Left renal cortex interstitium (tissue), 4 donors: ENCODE measurements at places on chromosomes 16 and 17.

DNA sequence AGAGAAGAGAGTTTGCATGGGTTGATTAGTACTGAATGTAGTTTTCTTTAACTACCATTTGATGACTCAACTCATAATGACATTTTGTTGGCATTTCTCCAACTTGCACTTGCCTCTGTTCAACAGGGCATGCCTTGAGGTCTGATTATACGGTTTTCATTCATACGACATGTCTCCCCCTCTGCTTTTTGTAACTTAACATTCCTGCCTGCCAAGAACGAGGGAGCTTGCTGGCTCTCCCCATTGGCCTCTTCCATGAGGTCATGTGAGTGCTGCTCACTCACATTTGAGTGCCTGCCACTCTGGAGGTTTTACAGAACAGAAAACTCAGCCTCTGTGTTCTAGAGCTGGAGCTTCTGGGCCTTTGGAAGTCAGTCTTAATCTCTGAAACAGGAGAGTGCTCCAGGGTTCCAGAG lies 19.7 kb downstream of the MAP2K6 start:
- no peak for DNase-seq

DNA sequence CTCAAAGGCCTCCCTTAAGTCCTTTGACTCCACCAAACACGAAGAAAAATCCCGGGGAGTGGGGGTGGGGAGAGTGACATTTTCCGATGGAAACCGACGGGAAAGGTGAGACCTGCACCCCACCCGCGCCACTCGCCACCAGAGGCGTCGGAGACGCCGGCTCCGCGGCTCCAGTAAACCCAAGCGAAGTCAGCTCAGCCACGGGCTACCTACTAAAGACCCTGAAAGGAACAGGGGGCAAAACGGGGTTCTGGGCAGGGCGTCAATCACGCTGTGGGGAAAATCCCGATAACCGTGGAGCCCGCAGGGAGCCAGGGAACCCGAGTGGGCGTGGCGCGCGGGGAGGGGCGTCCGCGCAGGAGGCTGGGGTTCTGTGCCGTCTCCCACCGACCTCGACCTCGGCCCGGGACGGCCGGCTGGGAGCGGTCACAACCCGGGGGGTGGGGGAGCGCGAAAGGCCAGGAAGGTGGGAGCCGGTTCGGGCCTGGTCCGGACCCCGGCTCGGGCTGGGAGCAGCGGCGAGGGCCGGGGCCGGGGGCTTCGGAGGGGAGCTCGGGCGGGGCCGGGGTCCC lies 565 bp downstream of the WDR45B start:
- no peak for DNase-seq

- no peak for DNase-seq
Observed at GRCh38 chr17:79831265-79832217, 7.7 kb downstream of the CBX4 start.

- DNase-seq, result no peak
Observed at GRCh38 chr17:67833946-67834631, 8.8 kb downstream of the BPTF start.

DNA sequence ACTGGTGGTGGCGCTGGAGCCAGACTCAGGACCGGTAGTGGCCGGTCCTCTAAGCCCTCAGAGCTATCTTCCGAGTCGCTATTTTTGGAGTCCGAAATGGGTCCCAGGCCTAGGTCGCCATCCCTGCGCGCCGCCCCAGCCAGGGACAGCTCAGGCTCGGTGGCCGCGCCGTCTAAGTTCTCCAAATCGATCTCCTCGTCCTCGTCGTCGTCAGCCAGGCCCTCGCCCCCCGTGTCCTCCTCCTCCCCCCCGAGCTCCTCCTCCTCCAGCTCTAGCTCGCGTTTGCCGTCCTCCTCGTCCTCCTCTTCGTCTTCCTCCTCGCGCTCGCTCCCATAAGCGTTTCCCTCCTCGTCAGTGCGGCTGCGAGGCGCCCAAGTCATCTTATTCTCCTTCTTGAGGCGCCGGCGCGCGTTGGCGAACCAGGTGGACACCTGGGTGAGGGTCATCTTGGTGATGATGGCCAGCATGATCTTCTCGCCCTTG lies 1.6 kb downstream of the IRX3 start:
- no peak for DNase-seq

GRCh38 chr16:51416926-51417325 lies 265.9 kb upstream of the SALL1 start:
- no peak for DNase-seq

DNA sequence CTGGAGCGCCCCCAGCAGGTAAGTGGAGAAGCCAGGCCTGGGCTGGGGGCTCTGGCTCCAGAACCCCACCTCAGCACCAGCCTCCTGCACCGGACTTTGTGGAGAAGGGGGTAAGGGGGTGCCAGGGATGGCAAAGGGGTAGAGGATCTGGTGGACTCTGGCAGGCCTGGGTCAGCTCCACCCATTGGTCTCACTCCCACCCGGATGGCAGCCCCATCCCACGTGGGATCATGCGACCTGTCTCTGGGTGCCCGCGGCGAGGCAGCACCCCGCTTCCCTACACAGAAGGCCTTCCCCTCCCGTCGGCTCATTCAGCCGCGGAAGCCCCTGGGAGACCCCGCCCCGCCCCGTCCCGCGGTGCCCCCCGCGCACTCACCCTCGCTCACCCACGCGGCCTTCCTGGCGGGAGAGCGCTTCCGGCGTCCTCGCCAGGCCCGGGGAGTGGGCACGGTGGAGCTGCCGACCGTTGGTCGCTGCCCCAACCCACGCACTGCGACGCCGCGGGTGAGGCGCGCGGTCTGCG lies 498 bp upstream of the PLEKHG4 start:
- DNase-seq, result no peak

- DNase-seq, result no peak
Observed at GRCh38 chr17:50339381-50339780, 6.5 kb upstream of the XYLT2 start.

DNA sequence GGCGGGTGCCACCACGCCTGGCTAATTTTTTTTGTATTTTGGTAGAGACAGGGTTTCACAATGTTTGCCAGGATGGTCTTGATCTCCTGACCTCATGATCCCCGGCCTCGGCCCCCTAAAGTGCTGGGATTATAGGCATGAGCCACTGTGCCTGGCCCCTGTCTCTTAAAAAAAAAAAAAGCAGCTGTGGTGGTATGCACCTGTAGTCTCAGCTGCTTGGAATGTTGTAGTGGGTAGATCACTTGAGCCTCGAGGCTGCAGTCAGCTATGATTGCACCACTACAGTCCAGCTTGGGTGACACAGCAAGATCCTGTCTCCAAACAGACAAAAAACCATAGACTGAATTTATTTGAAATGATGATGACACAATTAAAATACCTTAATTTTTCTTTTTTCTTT lies 24.3 kb downstream of the CDK12 start:
- DNase-seq, result no peak
